ENCODE measurements at places on chromosomes 13 and 19.

GRCh38 chr19:32022731-32023563 lies 322.5 kb upstream of the ZNF507 start:
- no peak for DNase-seq

DNA sequence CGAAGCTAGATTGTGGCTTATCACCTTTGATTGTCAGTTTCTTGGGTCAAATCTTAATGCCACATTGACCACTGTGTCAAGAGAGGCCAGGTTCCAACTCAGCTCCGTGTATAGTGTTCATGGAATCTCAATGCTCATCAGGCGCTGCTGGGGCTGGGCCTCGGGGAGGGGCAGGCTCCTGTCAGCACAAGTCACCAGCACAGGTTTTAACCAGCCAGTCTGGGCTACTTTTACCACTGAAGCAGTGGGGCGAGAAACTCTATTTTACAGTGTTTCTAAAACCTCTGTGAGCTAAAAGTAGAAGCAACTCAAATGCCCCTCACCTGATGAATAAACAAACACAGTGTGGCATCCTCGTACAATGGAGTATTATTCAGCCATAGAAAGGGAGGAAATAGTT lies 118.7 kb upstream of the GJB6 start:
- DNase-seq, result no peak

DNA sequence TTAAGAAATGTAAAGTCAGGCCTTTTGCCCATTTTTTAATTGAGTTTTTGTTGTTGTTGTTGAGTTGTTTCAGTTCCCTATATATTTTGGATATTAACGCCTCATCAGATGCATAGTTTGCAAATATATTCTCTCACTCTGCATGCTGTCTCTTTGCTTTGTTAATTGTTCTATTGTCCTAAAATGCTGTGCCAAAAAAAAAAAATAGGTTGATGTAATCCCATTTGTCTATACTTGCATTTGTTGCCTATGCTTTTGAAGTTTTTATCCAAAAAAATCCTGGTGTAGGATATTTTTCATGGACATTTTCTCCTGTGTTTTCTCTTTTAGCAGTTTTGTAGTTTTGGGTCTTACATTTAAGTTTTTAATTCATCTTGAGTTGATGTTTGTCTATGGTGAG lies 163.3 kb upstream of the STARD13 start:
- DNase-seq, result no peak

- no peak for DNase-seq
Observed at GRCh38 chr19:18610556-18611326, 1.9 kb upstream of the TMEM59L start.

- no peak for DNase-seq
Observed at GRCh38 chr13:33296793-33297425, 11.4 kb upstream of the STARD13 start.

GRCh38 chr19:4027146-4027545 lies 19.6 kb downstream of the PIAS4 start:
- no peak for DNase-seq

DNA sequence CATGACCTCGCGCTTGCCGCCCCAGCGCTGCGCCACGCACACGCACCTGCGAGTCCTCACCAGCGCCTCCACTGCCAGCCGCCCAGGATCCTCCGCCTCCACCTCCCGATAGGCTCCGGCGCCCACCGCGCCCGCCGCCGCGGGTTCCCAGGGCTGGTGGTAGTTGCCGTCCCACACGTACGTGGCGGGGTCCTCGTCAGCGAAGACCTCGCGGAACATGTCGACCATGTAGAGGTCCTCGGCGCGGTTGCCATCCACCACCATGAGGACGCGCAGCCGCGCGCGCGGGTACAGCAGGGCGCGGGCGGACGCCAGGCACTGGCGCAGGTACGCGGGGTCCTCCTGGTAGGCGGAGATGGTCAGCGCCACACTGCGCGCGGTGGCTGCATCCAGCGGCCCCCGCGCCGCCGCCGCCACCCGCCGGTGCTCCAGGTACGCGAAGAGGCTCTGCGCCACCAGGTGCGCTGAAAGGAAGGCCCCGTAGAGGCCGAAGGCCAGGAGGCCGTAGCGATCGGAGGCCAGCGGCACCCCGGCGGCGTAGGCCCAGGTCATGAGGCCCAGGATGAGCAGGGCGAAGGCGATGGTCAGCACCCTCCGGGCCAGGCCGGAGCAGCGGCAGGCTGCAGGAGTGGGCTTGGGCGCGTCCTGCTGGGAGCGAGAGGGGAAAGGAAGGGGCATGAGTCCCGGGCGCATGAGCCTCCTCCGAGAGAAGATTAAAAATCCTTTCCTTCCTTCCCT lies 4.4 kb downstream of the HAS1 start:
- DNase-seq, result no peak

All from NCI-H748 treated with DMSO at 0.1 percent for 48 hours (cell line).